ENCODE measurements at places on chromosomes 5 and 9. TPM values are rescaled to one million over a fixed set of nuclear protein-coding genes. Genes with fewer than 3 reads are reported as not detected.

DNA sequence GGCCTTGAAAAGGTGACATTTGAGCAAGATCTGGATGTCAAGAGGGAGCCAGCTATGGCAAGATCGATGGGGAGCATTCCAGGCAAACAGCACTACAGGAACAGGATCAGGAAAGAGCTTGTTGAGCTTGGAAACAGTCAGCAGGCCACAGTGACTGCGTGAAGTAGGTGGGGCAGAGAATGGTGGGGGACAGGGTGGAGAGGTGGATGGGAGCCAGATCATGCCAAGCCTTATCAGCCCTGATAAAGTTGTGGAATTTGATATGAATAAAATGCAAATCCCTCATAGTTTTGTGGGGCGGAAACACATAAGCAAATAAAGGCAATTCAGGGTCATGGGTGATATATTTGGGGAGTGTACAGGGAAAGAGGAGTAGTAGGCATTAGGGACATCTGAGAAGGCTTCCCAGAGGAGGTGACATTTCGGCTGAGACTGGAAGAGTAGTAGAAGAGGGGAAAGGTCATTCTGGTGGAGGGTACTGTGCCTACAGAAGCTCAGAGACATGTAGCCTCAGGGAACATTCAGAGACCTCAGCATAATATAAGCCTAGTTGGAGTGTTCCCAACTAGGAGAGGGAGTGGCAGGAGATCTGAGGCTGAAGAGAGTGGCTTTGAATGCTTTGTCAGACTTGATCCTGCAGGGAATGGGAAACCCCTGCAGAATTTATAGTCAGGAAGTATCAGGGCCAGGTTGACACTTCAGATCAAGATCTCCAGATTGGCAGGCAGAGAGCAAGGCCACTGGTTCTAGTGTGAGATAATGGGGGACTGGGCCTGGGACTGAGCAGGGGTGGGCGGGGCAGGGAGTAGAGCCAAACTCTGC is 9.7 kb upstream of the CYSTM1 start:
- H3K4me1 ChIP-seq = no peaks in the 10 kb centered on the region
- no peaks in the 10 kb centered on the region for H3K27me3 ChIP-seq
- no peak overlapping the region for H3K4me3 ChIP-seq
- DNase-seq = no peak
- no peaks in the 10 kb centered on the region for H3K36me3 ChIP-seq
- no peak overlapping the region for H3K27ac ChIP-seq

Gene SLC34A3
- not detected for total RNA-seq

DNA sequence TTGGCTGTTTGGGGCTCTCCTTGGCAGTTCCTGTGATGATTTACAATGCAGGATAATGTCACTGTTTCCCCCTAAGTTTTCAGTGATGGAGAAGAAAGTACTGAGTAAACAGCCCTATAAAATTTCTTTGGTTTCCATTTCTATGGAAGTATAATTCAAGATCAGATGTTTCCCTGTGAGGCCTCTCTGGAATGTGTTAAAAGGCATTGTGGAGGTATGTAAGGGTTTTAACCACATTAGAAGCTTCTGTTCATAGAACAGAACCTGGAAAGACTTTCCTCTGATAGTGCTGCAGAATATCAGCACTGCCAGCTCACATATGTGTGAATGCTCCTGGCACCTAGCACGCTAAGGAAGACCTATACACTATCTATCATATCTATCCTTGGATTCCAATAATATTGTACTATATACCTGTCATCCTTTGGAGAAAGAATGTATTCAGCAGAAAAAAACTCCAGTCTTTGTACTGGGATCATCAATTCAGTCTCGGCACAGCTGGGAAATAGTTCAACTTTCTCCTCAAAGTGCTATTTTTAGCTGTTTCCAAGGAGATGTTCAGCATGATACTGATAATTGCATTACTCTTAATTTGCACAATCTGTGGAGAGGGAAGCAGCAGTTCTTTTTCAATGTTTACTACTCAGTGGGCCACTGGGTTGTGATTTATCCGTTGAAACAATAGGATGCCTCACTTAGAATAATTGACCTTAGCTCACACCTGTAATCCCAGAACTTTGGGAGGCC is 21.9 kb downstream of the TTC1 start:
- peaks cover 27% of the 10 kb centered on the region for H3K36me3 ChIP-seq
- peaks cover 10% of the 10 kb centered on the region for H3K4me1 ChIP-seq
- no peak overlapping the region for H3K4me3 ChIP-seq

- DNase-seq = no peak
- no peak overlapping the region for H3K27ac ChIP-seq
- peaks cover 11% of the 10 kb centered on the region for H3K4me1 ChIP-seq
- H3K36me3 ChIP-seq = no peaks in the 10 kb centered on the region
- H3K4me3 ChIP-seq = no peak overlapping the region
Measured at GRCh38 chr9:22098643-22099332, 89.7 kb upstream of the CDKN2B start.

Gene ADAMTS13
- total RNA-seq = 2.9 TPM

DNA sequence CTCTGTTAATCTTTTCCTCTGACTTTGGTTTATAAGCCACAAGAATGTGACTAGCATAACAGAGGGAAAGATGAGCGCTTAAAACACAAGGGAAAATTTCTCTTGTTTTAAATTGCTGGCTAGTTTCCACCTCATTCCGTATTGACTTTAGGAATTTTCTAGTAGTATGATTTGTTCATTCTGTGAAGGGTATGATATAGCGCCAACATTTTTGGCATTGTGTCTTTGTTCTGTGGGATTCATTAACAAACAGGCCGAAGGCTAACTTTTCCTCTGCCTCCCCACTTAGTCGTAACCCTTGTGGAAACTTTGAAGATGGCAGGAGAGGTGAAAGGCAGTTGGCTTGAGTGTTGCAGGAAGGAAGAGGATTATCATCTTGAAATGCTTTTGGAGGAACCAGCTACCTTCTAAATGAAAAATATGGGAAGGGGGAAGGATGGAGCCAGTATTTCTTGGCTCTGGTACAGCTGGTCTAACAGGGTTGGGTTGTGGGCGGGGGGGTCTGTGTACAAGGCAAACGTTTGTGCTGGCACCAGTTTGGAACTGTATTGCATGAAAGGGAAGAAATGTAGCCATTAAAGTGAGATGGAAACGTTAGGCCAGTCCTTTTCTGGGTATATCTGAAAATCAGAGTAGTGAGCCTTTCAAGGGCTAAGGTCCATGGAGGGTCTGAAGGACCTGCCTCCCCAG is 21.5 kb upstream of the DMRT2 start:
- no peaks in the 10 kb centered on the region for H3K4me1 ChIP-seq
- H3K36me3 ChIP-seq = no peaks in the 10 kb centered on the region
- no peak overlapping the region for H3K27ac ChIP-seq
- no peak for DNase-seq
- no peak overlapping the region for H3K4me3 ChIP-seq

DNA sequence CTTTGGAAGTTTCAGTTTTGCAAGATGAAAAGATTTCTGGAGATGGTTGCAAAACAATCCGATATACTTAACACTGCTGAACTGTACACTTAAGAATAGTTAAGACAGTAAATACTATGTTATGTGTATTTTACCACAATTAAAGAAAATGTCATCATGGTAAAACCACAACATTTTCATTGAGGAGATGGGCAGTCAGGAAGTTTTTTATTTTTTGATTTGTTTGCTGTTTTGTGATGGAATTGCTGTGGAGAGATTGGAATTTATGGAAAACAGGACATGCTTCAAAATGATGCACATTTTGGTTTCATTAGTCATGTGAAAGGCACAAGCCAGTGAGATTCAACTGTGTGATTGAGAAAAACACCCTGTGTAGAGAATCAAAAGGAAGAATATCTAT is 90.5 kb upstream of the AGXT2 start:
- peaks cover 11% of the 10 kb centered on the region for H3K4me1 ChIP-seq
- H3K36me3 ChIP-seq = no peaks in the 10 kb centered on the region
- no peak for DNase-seq
- peaks cover 24% of the 10 kb centered on the region for H3K27me3 ChIP-seq

Gene PCDHGA3
- total RNA-seq = not detected

DNA sequence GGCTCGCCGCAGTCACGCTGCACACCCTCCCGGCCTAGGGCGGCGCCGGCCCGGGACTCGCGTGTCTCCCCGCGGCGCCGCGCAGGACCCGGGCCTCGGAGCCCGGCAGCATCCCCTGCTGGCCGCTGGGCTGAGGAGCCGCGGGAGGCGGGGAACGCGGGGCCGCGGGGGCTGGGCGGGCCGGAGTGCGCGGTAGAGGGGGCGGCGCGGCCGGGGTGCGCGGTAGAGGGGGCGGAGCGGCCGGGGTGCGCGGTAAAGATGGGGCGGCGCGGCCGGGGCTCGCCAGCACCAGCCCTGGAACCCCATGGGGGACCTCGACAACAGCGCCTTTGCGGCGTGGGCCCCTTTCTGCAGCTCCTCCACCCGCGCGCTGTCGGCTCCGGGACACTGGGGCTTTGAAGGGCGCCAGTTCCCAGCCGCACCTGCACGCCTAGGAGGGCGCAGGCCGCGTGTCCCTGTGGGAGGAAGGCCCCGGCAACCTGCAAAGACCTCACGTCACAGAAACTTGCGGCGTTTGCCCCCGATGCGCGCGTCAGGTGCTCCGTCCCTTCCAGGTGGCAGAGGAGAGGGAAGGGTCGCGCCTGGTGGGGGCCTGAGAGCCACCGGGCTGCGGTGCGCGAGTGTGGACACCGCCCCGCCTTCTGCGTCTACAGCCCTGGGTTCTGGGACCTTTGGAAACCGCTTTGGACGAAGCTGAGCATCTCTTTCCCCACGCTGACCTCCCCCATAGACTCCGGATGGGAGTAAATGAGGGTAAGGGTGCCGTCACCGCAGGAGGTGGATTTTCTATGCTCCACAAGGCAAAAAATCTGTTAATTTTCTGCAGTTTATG is 49.6 kb downstream of the NSUN2 start:
- peaks cover 39% of the 10 kb centered on the region for H3K27me3 ChIP-seq
- no peak overlapping the region for H3K4me3 ChIP-seq
- no peak overlapping the region for H3K27ac ChIP-seq
- H3K36me3 ChIP-seq = no peaks in the 10 kb centered on the region
- peaks cover 3% of the 10 kb centered on the region for H3K4me1 ChIP-seq

DNA sequence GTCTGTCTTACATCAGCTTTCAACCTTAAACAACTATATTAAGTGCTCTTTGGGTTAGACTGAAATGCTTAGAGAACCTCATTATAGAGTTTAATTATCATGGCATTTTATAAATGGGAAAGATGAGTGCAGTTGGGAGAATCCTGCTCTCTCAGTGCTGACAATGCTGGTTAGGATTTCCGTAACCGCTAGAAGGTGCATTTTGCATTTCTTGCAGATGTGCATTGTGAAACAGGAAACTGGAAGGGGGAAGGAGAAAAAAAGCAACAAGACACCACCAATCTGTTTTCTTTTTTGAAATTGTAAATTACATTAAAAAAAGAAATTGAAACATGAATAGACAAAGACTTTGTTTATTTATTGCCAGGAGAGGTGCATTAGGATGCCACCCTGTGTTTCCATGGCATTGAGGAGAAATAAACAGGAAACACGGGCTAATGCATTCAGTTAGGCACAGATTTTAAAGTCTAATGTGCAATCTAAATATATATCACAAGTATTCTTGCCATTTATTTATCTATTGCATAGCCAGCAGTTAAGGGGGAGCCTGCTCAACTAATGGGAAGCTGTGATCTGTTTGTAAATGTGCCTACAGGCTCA is 478.9 kb downstream of the PSAT1 start:
- H3K4me3 ChIP-seq = no peak overlapping the region
- no peak overlapping the region for H3K27ac ChIP-seq
- no peak for DNase-seq
- no peaks in the 10 kb centered on the region for H3K36me3 ChIP-seq
- H3K4me1 ChIP-seq = no peaks in the 10 kb centered on the region
